ENCODE measurements at places on chromosomes 5 and 9. TPM values are rescaled to one million over a fixed set of nuclear protein-coding genes. Genes with fewer than 3 reads are reported as not detected.

FBP2 gene
- not detected for total RNA-seq

DNA sequence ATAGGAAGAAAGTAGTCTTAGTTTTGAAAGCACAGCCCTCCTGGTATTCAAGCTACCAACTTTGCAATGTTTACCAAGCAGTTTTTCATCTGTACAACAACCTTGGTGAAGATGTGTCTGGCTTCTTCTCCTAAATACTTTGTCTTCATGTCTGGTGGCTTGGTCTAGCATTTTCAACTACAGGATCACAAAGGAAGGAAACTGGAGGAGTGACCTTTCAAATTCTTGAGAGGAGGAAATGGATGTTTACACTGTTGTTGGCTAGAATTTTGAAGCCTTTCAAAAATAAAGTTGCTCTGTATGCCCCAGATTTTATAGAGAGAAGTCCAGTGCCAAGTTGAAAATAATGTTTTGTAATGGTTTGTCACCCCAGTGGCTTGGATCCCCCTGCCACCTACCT, 16.3 kb downstream of the PAM start:
- DNase-seq: no peak

MYMK gene
- total RNA-seq: not detected

DNA sequence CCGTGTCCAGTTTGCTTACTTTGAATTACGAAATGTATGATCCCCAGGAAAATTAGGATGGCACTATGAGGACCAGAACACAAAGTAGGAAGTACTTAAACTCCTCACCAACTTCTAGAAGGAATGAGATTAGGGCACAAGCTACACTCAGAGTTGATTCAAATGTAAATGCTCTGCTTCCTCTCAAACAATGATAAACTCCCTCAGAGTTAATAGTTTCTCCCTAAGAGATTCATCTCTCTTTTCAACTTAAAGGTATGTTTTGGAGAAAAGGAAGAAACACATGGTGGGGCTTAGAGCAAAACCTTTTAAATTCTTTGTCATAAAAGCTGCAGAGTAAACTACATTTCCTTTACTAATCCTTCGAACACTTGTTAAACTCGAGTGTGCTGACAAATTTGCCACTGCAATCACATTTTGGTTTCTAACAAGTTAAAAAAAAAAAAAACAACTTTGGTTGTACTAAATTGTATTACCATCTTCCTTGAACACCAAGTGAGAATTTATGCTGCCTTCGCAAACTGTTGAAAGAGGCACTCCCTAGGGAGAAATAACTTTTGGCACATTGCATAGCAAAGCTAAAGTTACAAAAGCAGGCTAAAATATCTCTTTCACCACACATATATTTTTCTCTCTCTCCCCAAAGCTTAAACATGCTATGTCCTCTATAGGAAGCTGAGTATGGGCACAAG, 66.6 kb downstream of the DENND1A start:
- DNase-seq: no peak

DNA sequence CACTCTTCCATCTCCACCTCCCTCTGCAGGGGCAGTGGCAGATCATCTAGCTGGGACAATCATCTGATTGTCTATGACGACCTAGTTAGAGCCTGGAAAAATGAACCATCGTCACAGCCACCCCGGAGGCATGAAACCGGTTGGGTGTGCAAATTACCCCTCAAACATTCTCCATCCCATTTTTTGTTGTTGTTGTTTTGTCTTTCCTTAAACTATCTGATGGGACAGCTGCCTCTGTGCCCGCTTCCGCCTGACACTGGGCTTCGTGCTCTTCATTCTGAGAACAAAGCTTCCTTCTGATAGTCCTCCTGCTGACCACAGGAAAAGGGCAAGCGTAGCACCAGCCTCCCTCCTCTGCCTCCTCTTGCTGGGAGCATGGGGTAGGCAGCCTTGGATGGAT, 7.0 kb upstream of the NDST1 start:
- DNase-seq: no peak

DNA sequence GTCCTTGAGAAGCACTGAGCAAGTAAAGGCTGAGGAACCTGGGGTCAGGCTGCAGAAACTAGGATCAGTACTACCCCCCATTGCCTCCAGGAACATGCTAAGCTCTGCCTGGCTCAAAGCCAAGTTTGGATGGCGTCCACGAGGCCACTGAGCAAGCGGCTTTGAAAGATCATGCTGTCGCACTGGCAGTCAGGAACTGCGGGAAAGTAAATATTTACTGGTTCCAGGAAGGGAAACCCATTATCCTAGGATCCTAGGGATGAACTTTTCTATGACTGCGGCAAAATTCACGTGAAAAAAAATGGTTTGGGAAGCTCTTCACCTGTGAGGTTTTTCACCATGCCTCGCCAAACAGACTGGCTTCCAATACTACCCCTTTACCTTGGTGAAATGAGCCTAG, 75.3 kb upstream of the PJA2 start:
- no peak for DNase-seq

GRCh38 chr9:35697486-35697885, 7.8 kb upstream of the TPM2 start:
- no peak for DNase-seq

- no peak for DNase-seq
These were observed 32.0 kb downstream of the PLAC8L1 start for GRCh38 chr5:146073239-146073900.

DNA sequence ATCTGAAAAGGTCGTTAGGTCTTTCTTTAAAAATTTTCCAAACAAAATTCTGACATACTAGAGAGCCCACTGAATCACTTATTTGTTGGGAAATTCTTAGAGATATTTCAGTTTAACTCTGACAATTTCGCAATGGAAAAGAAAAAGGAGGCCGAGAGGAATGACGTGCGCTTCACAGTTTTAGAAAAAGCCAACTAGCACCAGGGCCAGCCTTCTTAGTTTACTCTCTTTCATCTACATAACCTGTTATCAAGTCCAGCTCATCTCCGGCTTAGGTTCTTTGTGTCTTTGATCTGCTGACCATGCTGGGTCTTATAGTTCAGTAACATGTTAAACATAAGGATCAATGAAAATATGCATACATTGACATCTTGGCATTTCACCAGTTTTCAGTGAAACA, 201.7 kb upstream of the TAS2R1 start:
- no peak for DNase-seq

DNA sequence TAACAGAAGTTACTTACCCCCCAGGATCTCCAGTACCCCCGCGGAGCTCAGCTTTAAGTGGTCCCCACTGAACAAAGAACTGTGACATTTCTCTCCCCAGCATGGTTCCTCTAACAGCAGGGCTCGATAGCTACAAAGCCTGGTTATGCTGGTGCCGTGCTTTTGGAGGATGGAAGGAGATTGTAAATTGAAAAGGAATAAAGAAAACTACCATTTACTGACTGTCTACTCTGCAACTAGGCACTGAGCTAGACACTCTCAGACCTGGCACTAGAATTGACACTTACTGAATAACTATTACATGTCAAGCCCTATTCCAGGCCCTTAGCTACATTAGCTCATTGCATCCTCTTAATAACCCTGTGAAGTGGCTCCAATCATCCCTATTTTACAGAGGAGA, 145.3 kb downstream of the TTLL11 start:
- DNase-seq: no peak

- no peak for DNase-seq
These were observed 132.8 kb downstream of the OR2K2 start for GRCh38 chr9:111197256-111197655.

- DNase-seq: no peak
These were observed 130.6 kb downstream of the KCNIP1 start for GRCh38 chr5:170634256-170634990.

- DNase-seq: peak; percentile 77
These were observed 70.3 kb downstream of the TEK start for GRCh38 chr9:27179245-27179865.

AQP7 gene
- not detected for total RNA-seq

GRCh38 chr9:33295571-33295970, 5.3 kb downstream of the NFX1 start:
- DNase-seq: no peak

DNA sequence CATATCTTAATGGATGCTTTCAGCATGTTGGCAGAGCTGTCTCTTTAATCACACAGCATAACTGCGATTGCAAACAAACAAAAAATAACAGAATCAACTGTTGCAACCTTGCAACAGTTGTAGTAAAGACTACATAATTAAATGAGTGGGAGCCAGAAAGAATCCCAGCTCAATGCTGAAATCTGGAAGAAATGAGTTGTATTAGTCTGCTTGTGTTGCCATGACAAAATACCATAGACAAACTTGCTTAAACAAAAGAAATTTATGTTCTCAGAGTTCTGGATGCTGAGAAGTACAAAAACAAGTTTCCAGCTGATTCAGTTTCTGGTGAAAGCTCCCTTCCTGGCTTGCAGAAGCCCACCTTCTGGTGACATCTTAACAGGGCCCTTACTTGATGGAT, 260.9 kb upstream of the TUSC1 start:
- no peak for DNase-seq

SPINK13 gene
- total RNA-seq: not detected

DNA sequence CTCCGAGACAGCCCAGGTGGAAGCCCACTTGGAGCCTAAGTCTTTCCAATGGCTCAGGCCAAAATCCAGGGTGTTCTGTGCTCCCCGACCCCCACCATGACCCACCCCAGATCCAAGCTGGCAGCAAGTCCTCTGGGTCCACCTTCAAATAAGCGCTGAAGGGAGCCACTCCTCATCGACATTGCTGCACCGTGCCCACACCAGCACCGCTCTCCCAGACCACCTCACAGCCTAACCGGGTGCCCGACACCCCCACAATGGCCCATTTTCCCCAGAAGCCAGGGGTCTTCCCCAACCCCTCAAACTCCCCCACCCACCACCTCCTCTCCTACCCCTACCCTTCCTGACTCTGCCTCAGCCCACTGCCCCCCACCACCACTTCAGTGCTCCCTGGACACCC, 50.5 kb downstream of the SEMA4D start:
- DNase-seq: no peak

C9 gene
- total RNA-seq: not detected

LEAP2 gene
- total RNA-seq: 0.17 TPM

DNA sequence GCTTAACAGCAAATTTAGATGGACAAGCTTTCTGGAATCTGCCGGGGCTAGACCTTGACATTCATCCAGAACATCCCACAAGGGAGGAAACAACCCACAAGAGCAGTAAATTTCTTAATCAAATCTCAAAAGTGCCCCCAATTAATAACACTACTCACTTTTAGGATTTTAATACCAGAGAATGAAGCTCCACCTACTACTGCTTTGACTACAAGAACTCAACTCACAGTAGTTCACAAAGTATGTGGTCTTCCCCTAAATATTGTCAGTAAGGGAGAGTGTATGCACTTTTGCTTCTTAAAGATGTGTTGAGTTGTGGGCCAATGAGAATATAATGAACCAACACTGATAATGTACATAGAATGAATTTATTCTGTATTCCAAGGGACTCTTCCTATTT, 94.7 kb downstream of the EBF1 start:
- DNase-seq: no peak

- no peak for DNase-seq
These were observed 58.6 kb downstream of the LRSAM1 start for GRCh38 chr9:127509955-127510299.

DNA sequence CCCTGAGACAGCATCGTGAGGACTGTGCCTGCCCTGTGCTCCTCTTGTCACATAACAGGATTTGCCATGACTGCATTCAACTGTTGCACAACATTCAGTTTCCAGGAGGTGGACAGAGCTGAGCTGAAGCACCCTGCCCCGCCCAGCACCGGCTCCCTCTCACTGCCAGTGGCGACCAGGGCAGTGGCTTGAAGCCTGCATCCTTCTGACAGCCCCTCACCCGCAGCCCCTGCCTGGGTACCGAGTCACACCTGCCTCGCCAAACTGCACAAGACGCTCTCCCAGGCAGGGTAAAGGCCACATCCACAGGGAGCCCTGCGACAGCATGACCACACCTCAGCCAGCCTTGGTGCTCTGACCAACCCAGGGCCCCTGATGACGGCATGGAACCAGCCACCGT, 59.9 kb upstream of the ZNF354A start:
- DNase-seq: no peak

- peak; percentile 14 for DNase-seq
These were observed 21.8 kb downstream of the DMAC1 start for GRCh38 chr9:7777771-7778170.

RNF183 gene
- not detected for total RNA-seq

DNA sequence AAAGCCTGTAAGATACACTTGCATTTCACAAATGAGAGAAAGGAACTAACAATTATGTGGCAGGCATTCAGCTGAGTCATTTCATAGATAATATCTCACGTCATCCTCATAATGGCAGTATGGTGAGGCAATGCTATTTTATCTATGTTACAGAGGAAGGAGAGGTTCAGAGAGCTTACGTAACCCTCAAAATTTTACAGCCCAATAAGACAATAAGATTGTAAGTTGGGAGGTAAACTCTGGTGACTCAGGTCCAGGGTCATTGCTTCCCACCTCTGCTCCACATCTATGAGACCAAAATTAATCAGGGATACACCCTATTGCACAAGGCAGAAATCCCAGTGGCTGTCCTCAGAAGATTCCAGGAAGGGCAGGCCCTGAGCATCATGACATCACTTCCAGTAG, 309.7 kb downstream of the NSG2 start:
- DNase-seq: peak; percentile 72

NOXA1 gene
- total RNA-seq: 2.0 TPM

DNA sequence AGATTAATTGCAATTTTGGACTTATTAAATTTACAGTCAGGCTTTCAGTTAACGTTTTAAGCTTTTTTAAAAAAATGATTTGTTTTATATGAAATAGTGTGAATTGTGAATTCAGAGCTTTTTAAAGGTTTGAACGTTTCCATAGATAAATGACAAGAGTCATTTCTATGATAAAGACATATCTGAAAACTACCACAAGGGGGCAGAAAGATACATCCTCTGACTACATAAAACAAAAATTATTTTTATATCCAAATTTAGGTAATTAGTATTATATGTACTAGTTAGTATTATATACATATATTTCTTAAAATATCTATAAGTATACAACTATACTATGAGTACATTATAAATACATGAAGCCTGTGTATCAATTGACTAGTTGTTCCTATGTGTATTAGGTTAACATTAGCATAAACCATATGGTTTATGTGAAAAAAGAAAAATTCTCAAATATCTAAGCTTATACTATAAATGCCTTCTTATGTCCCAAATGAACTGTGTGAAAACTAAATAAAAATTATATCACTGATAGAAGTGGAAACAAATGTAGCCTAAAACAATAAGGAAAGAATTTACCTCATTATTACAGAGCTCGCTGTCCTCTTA, 155.2 kb downstream of the MEF2C start:
- no peak for DNase-seq

- DNase-seq: peak; percentile 63
These were observed 74.7 kb downstream of the WWC1 start for GRCh38 chr5:168366116-168366515.

DNA sequence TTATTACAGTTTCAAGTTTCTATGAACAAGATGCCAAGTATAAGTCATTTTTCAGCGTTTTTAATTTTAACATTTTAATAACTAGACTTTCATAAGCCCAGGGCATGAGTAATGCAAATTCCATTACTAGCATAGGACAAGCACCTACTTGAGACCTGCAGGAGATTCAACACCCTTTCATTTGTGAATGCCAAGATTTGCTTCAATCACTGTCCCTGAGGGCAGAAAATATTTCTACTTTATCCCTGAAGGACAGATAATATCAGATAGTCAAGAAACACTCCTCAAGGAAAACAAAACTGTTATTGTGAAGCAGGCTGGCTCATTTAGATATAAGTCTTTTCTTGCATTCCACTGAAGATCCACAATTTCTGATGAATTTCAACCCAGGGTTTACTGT, 27.7 kb upstream of the ZNF622 start:
- DNase-seq: peak; percentile 96

GRCh38 chr5:132370181-132370970, 866 bp downstream of the SLC22A5 start:
- DNase-seq: no peak

MSMP gene
- total RNA-seq: not detected

SLC45A2 gene
- not detected for total RNA-seq

THG1L gene
- 13.5 TPM for total RNA-seq
